Fibroblast of skin of scalp (primary cell): ENCODE measurements at places on chromosomes 4 and X.

GRCh38 chrX:108167211-108167872 lies 75.8 kb downstream of the ATG4A start:
- DNase-seq, result peak; percentile 56

- no peak for DNase-seq
These were observed 4.3 kb downstream of the TSPYL2 start for GRCh38 chrX:53086464-53086863.

GRCh38 chr4:102343964-102344519 lies 1.2 kb downstream of the SLC39A8 start:
- no peak for DNase-seq

- no peak for DNase-seq
These were observed 184.2 kb downstream of the MAML3 start for GRCh38 chr4:139969635-139970266.

- peak; percentile 29 for DNase-seq
These were observed 68.7 kb downstream of the SORCS2 start for GRCh38 chr4:7261087-7261486.

DNA sequence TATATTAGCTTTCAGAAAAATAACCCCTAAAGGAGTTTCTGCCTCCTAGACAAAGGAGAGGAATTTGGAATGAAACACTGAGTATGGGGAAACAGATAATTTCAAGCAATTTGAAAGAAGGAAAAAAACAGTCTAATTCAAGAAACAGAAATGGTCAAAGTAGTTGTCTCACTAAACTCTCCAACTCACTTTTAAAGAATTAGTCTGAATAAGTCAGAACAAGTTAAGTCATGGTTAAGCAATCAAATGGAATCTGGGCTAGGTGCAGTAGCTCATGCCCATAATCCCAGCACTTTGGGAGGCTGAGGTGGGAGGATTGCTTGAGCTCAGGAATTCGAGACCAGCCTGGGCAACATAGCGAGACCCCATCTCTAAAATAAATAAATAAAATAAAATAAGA lies 95.7 kb upstream of the GRIA3 start:
- DNase-seq, result no peak

GRCh38 chrX:39848243-39848642 lies 249.5 kb downstream of the BCOR start:
- no peak for DNase-seq

- no peak for DNase-seq
These were observed 1367.0 kb downstream of the PCDH7 start for GRCh38 chr4:32087211-32087610.

GRCh38 chr4:1021386-1022050 lies 10.1 kb downstream of the FGFRL1 start:
- no peak for DNase-seq

- no peak for DNase-seq
These were observed 348.8 kb downstream of the GASK1B start for GRCh38 chr4:157824021-157824420.

GRCh38 chr4:23894021-23894420 lies 4.2 kb upstream of the PPARGC1A start:
- no peak for DNase-seq

- peak; percentile 35 for DNase-seq
These were observed 558.2 kb upstream of the DIPK2B start for GRCh38 chrX:45758738-45759397.

GRCh38 chr4:7985891-7986441 lies 46.3 kb upstream of the AFAP1 start:
- DNase-seq, result no peak

GRCh38 chr4:2077537-2078460 lies 18.7 kb downstream of the NAT8L start:
- no peak for DNase-seq

- DNase-seq, result no peak
These were observed 2.5 kb upstream of the TMEM47 start for GRCh38 chrX:34659575-34659974.

DNA sequence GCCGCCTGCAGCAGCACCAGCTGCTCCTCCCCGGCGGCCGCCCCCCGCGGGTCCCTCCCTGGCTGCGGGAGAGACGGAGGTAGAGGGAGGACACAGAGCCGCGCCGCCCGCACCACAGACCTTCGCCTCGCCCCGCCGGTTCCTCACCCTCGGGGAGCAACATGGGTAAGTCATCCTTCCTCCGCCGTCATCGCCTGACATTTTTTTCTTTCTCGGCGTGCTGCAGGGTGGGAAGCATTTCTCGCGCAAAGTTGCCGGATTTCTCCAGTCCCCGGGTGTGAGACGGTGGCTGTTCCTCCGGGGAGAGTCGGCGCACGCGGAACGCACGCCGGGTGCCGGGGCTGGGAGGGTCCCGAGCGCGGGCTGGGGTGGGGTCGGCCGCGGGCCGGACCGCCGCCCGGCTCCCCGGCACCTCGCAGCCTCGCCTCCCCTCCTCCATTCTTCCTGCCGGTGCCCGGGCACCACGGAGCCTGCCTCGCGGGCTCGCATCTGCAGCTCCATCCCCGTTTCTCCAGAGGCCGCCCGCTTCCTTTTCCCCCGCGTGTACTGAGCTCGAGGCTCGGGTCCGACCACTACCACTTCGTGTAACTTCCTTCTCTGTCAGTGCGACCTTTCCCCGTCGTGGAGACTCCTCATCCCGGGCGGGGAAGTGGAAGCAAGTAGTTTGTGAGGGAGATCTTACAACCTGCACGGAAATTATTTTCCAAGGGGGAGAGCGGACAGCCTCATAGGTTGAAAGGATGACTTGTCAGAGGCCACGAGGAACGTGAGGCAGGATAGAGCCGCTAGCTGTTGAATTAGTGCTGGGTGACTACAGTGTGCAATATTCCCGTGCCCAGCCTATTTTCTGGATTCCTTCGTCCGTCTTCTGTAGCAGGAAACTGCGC lies 464 bp downstream of the RAP1GDS1 start:
- DNase-seq, result peak; percentile 62
